PC-9 (cell line): ENCODE measurements at places on chromosomes 6 and 20. TPM values are rescaled to one million over a fixed set of nuclear protein-coding genes. Genes with fewer than 3 reads are reported as not detected.

- DNase-seq, result no peak
Measured at GRCh38 chr20:61830241-61830930, 235.3 kb downstream of the TAF4 start.

DNA sequence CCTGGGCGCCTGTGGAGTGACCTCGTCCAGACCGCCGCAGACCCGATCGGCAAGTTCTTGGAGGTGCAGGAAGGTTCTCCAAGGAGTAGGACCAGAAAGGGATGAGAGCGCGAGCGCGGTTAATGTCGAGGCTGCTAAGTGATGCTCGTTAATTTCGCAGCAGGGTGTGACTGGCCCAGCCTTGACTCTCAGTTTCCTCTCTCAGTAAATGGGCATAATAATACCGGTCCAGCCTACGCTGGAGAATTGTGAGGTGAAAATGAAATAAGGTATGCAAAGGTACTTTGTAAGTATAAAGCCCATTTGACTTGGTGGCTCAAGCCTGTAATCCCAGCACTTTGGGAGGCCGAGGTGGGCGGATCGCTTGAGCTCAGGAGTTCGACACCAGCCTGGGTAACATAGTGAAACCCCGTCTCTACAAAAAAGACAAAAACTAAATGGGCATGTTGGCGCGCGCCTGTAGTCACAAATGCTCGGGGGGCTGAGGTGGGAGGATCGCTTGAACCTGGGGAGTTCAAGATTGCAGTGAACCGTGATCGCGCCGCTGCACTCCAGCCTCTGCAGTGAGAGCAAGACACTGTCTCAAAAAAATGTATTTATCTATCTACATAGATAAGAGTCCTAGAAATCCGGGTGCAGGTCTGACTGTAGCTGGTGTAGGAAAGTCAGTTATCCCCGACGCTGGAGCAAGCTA is 634 bp upstream of the BTBD9 start:
- DNase-seq, result no peak

DNA sequence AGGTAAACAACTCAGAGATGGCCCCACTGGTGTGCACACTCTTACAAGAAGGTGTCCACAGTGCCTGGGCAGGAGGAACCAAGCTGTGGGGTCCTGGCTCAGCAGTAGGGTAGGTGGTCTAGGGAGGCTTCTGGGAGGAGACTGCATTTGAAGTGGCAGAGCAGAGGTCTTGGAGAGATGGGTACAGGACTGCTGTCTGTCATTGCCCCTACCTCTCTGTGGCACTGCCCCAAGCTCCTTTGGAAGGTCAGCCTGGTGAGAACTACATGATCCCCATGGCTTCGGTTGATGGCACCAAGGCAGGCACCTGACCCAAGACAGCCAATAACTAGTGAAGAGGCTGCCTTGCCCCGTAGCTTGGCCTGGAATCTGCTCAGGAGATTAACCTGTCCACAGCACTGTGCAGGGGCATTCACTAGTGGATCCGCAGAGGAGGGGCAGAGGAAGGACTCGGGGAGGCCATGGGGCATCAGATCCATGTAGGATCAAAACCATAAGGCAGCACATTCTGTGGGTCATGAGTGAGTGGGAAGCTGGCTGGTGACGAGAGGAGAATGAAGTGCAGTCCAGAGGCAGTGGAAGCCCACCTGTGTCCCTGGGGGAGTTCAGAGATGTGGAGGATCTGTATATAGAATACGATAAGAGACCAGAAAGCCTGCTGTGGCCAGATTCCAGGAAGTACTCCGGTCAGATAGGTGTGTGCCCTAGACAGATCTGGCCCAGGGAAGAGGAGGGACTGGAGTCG is 162.0 kb downstream of the GRM4 start:
- no peak for DNase-seq

GRCh38 chr6:84758486-84758885 is 5.9 kb downstream of the TBX18 start:
- no peak for DNase-seq

GRCh38 chr20:64219202-64219601 is 36.3 kb upstream of the PCMTD2 start:
- DNase-seq, result no peak

DNA sequence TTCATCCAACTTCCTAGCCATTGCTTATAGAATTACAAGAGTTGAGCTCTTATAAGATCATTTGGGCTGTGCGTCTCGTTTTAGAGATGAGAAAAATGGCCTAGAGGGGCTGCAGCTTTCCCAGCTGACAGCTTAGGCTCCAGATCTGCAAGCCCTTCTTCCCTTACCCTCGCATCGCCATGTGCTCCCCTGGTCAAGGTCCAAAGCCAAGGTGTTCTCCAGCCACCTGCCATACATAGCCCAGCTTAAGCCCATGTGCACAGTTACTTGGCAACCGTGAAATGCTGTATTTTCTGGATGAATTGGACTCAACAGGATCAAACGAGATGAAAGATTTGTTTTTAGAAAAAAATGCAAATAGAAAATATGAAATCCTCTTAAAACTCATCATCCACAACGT is 7.9 kb downstream of the MAP3K4 start:
- no peak for DNase-seq

- DNase-seq, result no peak
Measured at GRCh38 chr6:74268815-74269599, 573.0 kb downstream of the CD109 start.

GRCh38 chr6:56388415-56388755 is 141.0 kb upstream of the COL21A1 start:
- DNase-seq, result no peak

DNA sequence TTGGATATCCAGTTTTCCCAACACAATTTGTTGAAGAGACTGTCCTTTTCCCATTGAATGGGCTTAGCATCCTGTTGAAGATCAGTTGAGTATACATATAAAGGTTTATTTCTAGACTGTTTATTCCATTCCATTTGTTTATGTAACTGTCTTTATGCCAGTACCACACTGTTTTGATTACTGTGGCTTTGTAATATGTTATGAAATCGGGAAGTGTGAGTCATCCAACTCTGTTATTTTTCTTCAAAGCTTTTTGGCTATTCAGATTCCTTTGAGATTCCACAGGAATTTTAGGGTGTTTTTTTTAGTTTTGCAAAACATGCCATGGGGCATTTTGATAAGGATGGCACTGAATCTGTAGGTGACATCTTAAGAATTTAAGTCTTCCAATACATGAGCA is 188.3 kb downstream of the BMP7 start:
- DNase-seq, result no peak

SLC22A2 gene
- total RNA-seq, result not detected in 2 replicates

FHL5 gene
- not detected in 2 replicates for total RNA-seq
